H1 (cell line): ENCODE measurements at places on chromosomes 12 and 14. TPM values are rescaled to one million over a fixed set of nuclear protein-coding genes. Genes with fewer than 3 reads are reported as not detected.

Gene CEP170B
- total RNA-seq, result 32.3 and 33.8 TPM in 2 replicates

Gene MAP1LC3B2
- 1.3 and 1.5 TPM in 2 replicates for total RNA-seq

Gene AKAP3
- 1.0 and 1.3 TPM in 2 replicates for total RNA-seq

- no peak overlapping the region for H3K27ac ChIP-seq
- no peaks in the 10 kb centered on the region for H3K27me3 ChIP-seq
- DNase-seq, result no peak
Observed at GRCh38 chr14:63614679-63615363, 26.9 kb downstream of the WDR89 start.

Gene AQP5
- total RNA-seq, result 1.7 and 2.5 TPM in 2 replicates

DNA sequence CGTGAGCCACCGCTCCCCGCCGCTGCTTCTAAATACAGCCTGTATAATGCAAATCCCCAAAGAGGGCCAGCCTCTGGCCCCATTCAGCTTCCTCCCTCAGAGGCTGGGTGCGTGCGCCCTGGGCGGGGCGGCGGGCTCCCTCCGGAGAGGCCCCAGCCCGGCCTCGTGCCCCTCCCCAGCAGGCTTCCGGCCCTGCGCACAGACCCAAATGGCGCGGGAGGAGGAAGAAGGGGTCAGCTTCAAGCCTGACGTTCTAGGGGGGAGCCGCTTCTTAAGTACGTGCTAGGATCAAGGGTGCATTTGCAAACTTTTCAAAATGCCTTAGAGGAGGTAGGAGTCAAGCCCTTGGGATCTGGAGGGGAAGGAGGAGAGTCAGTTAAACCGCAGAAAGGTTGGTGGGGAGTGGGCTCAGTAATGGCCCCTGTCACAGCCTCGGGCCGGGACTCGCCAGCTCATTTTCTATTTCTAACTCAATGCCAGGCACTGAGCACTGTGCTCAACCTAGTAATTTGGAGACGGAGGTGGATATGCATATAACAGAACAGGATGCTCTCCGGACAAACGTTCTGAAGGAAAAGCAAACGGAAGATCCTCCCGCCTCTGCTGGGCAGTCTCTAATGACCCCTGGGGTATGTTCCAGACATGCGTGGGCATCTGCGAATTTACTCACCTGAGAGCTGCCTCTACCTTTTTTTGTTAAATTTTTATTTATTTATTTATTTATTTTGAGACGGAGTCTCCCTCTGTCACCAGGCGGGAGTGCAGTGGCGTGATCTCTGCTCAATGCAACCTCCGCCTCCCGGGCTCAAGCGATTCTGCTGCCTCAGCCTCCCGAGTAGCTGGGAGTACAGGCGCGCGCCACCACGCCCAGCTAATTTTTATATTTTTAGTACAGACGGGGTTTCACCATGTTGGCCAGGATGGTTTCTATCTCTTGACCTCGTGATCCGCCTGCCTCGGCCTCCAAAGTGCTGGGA, 32.3 kb downstream of the NINJ2 start:
- peak overlapping the region; percentile 26 for H3K4me3 ChIP-seq
- DNase-seq, result peak; percentile 69
- no peak overlapping the region for H3K27ac ChIP-seq
- no peaks in the 10 kb centered on the region for H3K36me3 ChIP-seq

Gene DTX1
- 6.9 and 8.6 TPM in 2 replicates for total RNA-seq

- no peaks in the 10 kb centered on the region for H3K36me3 ChIP-seq
- H3K4me1 ChIP-seq, result peaks cover 4% of the 10 kb centered on the region
- no peaks in the 10 kb centered on the region for H3K27me3 ChIP-seq
- H3K4me3 ChIP-seq, result no peak overlapping the region
Observed at GRCh38 chr14:100201701-100202100, 37.2 kb upstream of the YY1 start.

Gene TAS2R20
- 0.54 and 0.71 TPM in 2 replicates for total RNA-seq

Gene GALNT8
- 5.4 and 8.3 TPM in 2 replicates for total RNA-seq

- H3K27me3 ChIP-seq, result no peaks in the 10 kb centered on the region
- no peaks in the 10 kb centered on the region for H3K4me1 ChIP-seq
- no peak for DNase-seq
- no peaks in the 10 kb centered on the region for H3K36me3 ChIP-seq
- H3K4me3 ChIP-seq, result no peak overlapping the region
Observed at GRCh38 chr12:19121449-19122018, 8.0 kb upstream of the PLEKHA5 start.

Gene IFNG-AS1
- not detected in 2 replicates for total RNA-seq

Gene DPPA3
- total RNA-seq, result 1.2 and 1.6 TPM in 2 replicates

DNA sequence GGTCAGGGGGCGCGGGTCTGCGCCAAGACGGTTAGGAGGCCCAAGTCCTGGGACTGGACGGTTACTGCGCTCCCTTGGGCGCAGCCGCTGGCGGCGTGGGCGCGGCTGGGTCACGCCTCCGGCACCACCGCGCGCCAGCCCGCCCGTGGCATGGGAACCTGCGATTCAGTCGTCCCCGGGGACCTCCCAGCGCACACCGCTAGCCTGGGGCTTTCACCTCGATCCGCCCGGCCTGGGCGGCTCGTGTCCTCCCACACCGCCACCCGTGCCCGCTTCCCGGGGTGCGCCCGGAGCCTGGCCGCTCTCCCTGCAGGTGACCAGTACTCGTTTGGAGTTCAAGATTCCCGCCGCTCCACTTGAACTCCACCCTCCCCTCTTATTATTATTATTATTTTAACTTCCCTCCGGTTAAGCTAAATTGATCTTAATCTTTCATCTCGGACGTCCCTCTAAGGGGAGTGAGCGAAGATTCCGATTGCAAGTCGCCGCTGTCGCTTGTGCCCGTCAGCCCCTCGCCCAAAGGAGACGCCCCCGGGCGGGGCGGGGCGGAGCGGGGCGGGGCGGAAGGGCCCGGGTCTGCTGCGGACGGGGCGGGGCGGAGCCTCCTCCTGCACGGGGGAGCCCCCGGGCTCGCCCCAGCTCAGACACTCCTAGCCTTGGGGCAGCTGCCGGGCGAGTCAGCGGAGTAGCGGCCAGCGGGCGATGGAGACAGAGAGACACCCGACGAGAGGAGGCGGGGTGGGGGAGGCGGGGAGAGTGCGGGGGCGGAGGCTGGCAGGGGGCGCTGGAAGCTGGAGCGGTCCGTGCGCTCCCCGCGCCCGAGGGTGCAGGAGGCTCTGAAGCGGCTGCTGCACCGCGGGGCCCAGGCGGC, at the start of gene KCNMB4:
Gene KCNMB4 (plus strand): TSS at position 643 of the 871 bp plus-strand sequence. CDS start 445 bp downstream, outside the sequence.
- H3K27ac ChIP-seq, result no peak within 1 kb of the TSS
- no peaks in the 10 kb centered on the region for H3K36me3 ChIP-seq
- peak; percentile 93 for DNase-seq
- peak within 1 kb of the TSS; percentile 96 for H3K4me3 ChIP-seq
- H3K27me3 ChIP-seq, result peaks cover 7% of the 10 kb centered on the region; the same call in 1 of the 2 replicates

Gene RPS29
- 2,193 and 2,231 TPM in 2 replicates for total RNA-seq

DNA sequence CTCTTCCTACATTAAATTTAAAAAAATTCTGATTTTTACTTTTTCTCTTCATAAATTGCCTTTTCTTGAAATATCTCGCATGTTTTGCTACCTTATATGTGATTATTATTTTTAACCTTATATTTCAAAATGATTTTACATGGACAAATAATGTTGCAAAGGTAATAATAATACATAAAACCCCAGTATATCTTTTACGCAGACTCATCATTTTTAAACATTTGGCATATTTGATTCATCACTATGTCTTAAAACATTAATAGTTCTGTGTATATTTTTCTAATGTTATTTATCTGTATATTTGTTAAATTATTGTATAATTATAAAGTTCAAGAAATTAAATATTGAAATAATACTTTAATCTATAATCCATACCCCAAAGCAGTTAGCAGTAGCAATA, 350.8 kb downstream of the RPL10L start:
- no peak overlapping the region for H3K4me3 ChIP-seq
- no peaks in the 10 kb centered on the region for H3K4me1 ChIP-seq
- no peak overlapping the region for H3K27ac ChIP-seq
- no peaks in the 10 kb centered on the region for H3K36me3 ChIP-seq
- no peak for DNase-seq

Gene GYS2
- total RNA-seq, result not detected in 2 replicates

- H3K36me3 ChIP-seq, result no peaks in the 10 kb centered on the region
- DNase-seq, result no peak
- H3K27me3 ChIP-seq, result no peaks in the 10 kb centered on the region
- H3K4me1 ChIP-seq, result no peaks in the 10 kb centered on the region
- H3K27ac ChIP-seq, result no peak overlapping the region
Observed at GRCh38 chr12:66942741-66943465, 264.0 kb upstream of the GRIP1 start.

Gene NKX2-8
- total RNA-seq, result not detected in 2 replicates

Gene LRIG3
- 9.1 and 9.3 TPM in 2 replicates for total RNA-seq

Gene GTF2H3
- total RNA-seq, result 32.1 and 35.8 TPM in 2 replicates

Gene IRAK3
- total RNA-seq, result 1.8 and 2.2 TPM in 2 replicates

- H3K27ac ChIP-seq, result no peak overlapping the region
- DNase-seq, result no peak
- H3K4me3 ChIP-seq, result no peak overlapping the region
- H3K4me1 ChIP-seq, result no peaks in the 10 kb centered on the region
- peaks cover 3% of the 10 kb centered on the region; the same call in 1 of the 2 replicates for H3K36me3 ChIP-seq
Observed at GRCh38 chr14:32142341-32142740, 59.5 kb upstream of the RNU6-7 start.

DNA sequence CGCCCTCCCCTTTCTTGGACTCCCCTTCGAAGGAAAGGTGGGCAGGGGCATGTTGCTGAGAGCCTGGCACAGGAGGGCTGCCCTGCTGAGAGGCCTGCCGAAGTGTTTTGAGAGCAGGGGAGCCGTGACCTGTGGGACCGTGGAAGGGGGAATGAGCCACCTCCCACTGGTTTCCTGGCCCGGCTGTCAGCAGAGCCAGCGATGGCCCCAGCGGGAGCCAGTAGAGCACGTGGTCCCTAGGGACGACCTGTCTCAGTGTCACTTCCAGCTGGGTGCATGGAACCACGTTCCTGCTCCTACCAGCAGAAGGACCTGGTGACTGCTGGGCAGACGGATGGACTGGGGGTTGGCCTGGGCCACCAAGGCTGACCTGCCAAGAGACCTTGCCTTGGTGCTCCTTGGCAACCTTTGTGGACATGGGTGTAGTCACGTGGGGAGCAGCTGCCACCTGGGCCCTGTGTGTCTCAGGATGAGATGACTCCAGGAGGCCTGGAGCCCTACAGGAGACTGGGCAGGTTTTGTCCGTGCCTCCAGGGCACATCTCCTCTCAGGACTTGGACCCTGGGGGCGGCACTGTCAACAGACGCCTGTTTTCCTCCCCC, 34.6 kb downstream of the BEGAIN start:
- no peaks in the 10 kb centered on the region for H3K36me3 ChIP-seq
- DNase-seq, result no peak
- no peaks in the 10 kb centered on the region for H3K4me1 ChIP-seq
- H3K27me3 ChIP-seq, result no peaks in the 10 kb centered on the region; the same call in 1 of the 2 replicates
- no peak overlapping the region for H3K27ac ChIP-seq

Gene SIX4
- 37.7 and 38.9 TPM in 2 replicates for total RNA-seq
